SJCRH30 (cell line): ENCODE measurements at places on chromosomes 12 and 14.

- no peak for DNase-seq
Observed at GRCh38 chr14:68586896-68587751, 205.7 kb downstream of the ZFP36L1 start.

DNA sequence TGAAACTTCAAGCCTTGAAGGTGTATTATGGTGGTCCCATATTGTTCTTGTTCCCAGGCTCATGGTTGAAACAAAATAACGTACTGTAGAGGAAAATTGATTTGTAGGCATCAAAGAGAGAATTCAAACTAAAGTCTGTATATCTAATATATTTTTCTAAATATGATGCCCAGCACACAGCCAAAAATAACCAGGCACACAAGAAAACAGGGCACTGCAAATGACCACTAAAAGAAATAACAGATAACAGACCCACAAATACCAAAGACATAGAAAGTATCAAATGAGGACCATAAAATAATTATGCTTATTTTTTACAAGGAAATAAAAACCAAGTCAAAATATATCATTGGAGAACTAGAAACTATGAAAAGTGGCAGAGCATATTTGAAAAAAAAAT, 46.8 kb downstream of the LLPH start:
- no peak for DNase-seq

GRCh38 chr12:38838056-38838850, 67.1 kb downstream of the CPNE8 start:
- no peak for DNase-seq

GRCh38 chr12:31018106-31018789, 55.4 kb upstream of the DDX11 start:
- no peak for DNase-seq

DNA sequence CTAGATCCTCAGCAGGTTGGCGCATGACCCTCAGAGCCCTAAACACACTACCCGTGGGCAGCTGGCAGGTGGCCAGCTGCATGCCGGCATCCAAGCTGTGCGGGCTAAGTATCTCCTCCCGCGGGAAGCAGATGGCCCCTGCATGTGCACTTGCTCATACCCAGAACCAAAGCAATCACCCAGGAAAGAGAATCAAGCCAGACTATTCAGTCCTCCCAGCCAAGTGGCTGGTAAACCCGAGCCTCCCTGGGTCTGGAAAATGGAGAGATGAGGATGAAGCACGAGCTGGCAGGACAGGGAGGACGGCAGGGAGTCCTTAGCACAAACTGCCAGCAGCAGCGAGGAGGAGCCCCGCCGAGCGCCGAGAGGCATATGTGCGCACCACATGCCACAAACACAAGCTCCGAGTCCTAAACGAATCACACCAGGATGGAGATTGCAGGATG, 139.7 kb downstream of the RIMBP2 start:
- DNase-seq, result no peak

DNA sequence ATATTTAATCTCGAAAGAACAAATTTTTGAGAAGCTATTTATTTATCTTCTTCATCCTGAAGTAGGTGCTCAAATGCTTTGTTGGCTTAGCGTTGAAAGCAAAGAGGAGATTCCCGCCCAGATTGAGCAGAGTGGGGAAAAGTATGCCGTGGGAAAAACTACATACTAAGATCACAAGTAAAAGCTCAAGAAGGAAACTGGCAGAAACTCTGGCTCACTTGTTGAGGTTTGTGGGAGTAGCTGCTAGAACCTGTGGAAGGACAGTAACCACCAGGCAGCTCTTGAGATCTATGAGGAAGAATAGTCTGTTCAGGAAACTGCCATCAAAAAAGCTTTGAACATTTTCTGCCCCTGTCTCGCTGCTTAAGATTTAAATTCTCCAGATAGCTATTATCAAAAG, 3.9 kb downstream of the MYRFL start:
- DNase-seq, result no peak

- no peak for DNase-seq
Observed at GRCh38 chr14:104513641-104514046, 65.9 kb upstream of the C14orf180 start.

GRCh38 chr14:52874389-52874788, 76.5 kb downstream of the FERMT2 start:
- DNase-seq, result no peak

DNA sequence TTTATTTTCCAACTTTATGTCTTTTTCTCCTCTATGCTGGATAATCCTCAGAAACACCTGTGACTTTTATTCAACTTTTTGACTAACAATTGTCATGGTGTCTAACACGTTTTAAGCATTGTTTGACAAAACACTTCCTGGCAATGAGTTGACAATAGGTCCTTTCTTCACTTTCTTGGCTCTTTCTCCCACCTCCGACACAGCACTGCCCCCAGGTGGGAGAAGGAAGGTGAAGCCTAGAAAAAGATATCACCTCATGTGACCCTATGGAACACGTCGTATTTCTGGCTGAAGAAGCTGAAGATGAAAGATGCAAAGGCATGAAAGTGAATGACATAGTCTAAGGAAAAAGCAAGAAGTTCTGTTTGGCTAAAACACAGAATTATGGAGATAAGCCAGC, 430.0 kb downstream of the ETNK1 start:
- peak; percentile 26 for DNase-seq

DNA sequence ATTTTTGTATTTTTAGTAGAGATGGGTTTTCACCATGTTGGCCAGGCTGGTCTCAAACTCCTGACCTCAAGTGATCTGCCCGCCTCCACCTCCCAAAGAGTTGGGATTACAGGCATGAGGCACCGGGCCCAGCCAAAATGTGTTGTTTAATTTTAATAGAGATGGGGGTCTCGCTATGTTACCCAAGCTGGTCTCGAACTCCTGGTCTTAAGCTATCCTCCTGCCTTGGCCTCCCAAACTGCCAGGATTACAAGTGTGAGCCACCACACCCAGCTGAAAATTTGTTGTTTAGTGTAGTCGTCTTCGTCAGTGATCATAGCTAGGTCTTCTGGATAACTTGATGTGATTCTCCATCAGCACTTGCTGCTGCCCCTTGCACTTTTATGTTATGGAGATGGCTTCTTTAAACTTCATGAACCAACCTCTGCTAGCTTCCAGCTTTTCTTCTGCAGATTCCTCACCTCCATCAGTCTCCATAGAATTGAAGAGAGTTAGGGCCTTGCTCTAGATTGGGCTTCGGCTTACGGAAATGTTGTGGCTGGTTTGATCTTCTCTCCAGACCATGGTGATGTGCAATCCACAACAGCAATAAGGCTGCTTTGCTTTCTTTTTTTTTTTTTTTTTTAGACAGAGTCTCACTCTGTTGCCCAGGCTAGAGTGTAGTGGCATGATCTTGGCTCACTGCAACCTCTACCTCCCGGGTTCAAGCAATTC, 13.0 kb downstream of the ISCU start:
- no peak for DNase-seq

- no peak for DNase-seq
Observed at GRCh38 chr12:128983371-128983770, 130.1 kb downstream of the GLT1D1 start.

- DNase-seq, result no peak
Observed at GRCh38 chr12:11732023-11732422, 82.5 kb downstream of the ETV6 start.

- DNase-seq, result peak; percentile 42
Observed at GRCh38 chr12:106251631-106252455, 4.0 kb upstream of the CKAP4 start.

- no peak for DNase-seq
Observed at GRCh38 chr12:3592856-3593625, 102.0 kb downstream of the PRMT8 start.

DNA sequence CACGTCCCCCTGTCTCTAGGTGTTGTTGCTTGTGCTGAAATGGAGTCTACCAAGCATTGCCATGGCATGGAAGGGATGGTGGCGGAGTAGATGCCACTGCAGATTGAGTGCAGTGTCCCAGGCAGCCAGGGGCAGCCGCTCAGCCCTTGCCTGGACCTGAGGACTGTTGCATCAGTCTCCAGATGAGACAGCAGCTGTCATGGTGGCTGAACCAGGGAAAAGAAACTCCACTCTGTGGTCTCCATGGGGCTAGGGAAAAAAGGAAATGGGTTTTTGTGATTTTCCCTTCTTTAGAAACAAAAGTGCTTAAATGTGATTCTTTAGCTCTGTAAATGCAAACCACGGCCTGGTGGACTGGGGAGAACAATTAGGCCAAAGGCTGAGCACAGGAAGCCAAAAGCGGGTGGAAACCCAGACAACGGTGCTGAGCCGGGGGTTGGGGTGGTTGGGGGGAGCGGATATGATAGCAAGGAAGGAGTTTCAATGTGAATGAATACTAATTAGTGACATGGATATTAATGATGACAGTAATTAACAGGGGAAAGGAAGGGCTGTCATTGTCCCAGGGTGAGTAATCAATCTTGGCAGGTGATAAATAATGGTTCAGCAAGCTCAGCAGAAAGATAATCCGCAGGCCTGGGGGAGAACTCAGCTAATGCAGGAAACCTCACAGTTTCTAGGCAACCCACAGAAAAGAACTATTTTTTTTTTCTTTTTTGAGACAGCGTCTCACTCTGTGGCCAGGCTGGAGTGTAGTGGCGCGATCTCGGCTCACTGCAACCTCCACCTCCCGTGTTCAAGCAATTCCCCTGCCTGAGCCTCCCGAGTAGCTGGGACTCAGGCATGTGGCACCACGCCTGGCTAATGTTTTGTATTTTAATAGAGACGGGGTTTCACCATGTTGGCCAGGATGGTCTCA, 442.6 kb downstream of the DPF3 start:
- peak; percentile 41 for DNase-seq

GRCh38 chr14:68937471-68938270, 41.4 kb downstream of the ACTN1 start:
- no peak for DNase-seq

DNA sequence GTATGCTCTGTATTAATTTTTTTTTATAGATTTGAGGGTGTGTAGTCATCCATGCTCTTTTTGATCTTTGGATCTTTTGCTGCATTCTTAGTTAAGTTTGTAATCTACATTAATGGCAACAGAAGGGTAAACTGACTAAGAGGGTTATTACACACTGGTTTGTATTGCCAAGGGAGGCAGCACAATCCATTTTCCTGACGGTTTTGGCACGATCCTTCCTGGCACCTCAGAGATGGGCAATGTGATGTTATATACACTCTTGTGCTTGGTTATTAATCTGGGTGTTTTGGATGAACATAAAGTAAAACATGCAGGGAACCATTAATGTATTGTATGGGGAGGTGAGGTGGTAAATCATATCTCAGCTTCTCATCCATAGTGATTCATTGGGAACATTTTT, 98.8 kb upstream of the SLC38A2 start:
- DNase-seq, result no peak

- peak; percentile 66 for DNase-seq
Observed at GRCh38 chr14:24058260-24058950, 6.6 kb downstream of the CARMIL3 start.

- DNase-seq, result no peak
Observed at GRCh38 chr12:79655036-79655435, 35.7 kb downstream of the PAWR start.

DNA sequence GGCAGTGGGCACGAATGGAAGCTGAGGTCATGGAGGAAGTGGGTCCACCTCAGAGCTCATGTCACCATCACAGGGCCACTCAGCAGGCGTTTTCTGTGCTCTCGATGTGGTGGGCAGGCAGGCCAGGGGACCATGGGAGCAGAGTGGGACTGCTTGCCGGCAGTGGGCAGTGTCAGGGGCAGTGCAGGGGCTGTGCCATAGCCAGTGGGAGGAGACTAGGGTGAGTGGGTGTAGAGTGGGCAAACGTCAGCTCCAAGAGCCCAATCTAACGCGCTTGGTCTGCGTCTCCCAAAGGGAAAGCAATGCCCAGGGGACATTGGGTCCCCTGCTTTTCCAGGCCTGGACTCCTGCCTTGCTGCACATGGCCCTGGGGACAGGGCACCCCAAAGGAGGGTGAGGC, 58.3 kb downstream of the SLC6A12 start:
- DNase-seq, result no peak

GRCh38 chr12:49916129-49916919, 12.6 kb upstream of the FAIM2 start:
- DNase-seq, result no peak

DNA sequence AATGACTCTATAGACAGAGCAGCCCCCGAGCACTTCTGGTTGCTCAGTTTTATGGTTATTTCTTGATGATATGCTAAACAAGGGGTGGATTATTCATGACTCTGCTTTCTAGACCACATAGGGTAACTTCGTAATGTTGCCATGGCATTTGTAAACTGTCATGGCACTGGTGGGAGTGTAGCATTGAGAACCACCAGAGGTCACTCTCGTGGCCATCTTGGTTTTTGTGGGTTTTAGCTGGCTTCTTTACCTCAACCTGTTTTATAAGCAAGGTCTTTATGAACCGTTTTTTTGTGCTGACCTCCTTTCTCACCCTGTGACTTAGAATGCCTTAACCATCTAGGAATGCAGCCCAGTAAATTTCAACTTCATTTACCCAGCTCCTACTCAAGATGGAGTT, 1036.2 kb upstream of the FLRT2 start:
- DNase-seq, result no peak

- peak; percentile 37 for DNase-seq
Observed at GRCh38 chr14:21169573-21169972, 13.7 kb upstream of the OR5AU1 start.

DNA sequence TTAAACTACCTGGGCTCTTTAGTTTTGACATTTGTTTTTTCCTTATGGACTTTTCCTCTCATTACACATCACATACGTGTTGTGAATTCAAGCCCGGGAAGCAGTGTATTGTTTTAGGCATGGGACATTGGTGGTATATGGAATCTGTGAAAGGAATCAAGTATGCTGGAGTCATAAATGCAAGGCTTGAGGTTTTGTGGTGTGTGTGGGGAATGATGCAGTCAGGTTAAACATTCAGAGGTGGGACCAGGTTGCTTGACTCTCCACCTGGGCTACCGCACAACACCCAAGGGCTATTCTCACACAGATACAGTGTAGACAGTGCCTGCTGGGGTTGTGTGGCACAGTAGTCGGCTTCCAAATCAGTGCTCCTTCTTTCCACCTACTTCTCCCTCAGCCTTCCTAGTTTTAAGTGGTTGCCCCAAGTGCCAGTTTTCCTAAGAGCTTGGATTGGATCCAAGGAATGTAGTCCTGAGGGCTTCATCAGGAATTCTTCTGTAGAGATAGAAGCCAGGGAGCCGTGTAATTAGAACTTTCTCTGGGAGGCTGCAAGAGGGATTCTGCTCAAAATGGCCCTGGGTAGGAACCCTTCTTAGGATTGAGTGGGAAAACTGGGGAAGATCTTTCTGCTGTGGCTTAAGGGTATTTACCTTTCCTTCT, 243.7 kb downstream of the C12orf75 start:
- no peak for DNase-seq

- peak; percentile 80 for DNase-seq
Observed at GRCh38 chr12:57235017-57235727, 5.7 kb downstream of the SHMT2 start.

DNA sequence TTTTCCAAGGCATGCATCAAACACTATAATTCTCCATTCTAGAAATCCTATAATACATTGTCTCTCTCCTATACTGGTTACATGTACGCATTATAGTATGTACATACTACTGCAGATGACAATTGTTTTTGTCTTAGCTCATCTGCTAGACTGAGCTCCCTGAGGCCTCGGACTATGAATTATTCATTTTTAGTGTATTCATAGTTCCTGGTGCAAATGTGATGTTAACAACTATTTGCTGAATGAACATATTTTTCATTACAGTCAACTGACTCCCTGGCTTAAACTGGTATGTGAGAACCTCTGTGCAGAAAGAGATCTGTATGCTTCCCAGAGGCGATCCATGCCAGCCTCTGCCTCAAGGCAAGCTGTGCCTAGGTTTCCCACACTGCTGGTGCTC, 91.8 kb upstream of the PARP11 start:
- no peak for DNase-seq

- no peak for DNase-seq
Observed at GRCh38 chr12:9868311-9868801, 798 bp downstream of the CLEC2B start.

GRCh38 chr14:89720741-89721729, 233.5 kb downstream of the EFCAB11 start:
- DNase-seq, result peak; percentile 52
